Uterine smooth muscle cell (primary cell): ENCODE measurements at places on chromosomes 5 and 9. TPM values are rescaled to one million over a fixed set of nuclear protein-coding genes. Genes with fewer than 3 reads are reported as not detected.

The AIF1L gene
- total RNA-seq = 0.11 and 0.25 TPM in 2 replicates

The PKD2L2 gene
- total RNA-seq = under 0.01 TPM in 1 of 2 replicates, not detected in the other

The GLIPR2 gene
- 70.2 and 83.1 TPM in 2 replicates for total RNA-seq

The DBH gene
- total RNA-seq = not detected in 2 replicates

The RANBP17 gene
- total RNA-seq = 12.3 and 14.4 TPM in 2 replicates

The CDKN2B-AS1 gene
- 4.1 and 4.9 TPM in 2 replicates for total RNA-seq
